ENCODE measurements at places on chromosomes 7 and 10. TPM values are rescaled to one million over a fixed set of nuclear protein-coding genes. Genes with fewer than 3 reads are reported as not detected.

Gene NUTM2E
- not detected for total RNA-seq

Gene TMEM120A
- 163 TPM for total RNA-seq

GRCh38 chr7:66921396-66921917 lies 432 bp downstream of the TMEM248 start:
- peak overlapping the region; percentile 99 for H3K4me3 ChIP-seq
- peaks cover 58% of the 10 kb centered on the region for H3K4me1 ChIP-seq
- H3K36me3 ChIP-seq: no peaks in the 10 kb centered on the region
- no peaks in the 10 kb centered on the region for H3K27me3 ChIP-seq
- DNase-seq: no peak

Gene STEAP4
- total RNA-seq: 15.7 TPM

GRCh38 chr7:139297795-139298194 lies 43.3 kb upstream of the FMC1 start:
- H3K27ac ChIP-seq: no peak overlapping the region
- H3K4me1 ChIP-seq: no peaks in the 10 kb centered on the region
- no peaks in the 10 kb centered on the region for H3K27me3 ChIP-seq
- peaks cover 85% of the 10 kb centered on the region for H3K36me3 ChIP-seq
- no peak for DNase-seq

Gene C10orf105
- total RNA-seq: 0.05 TPM

Gene CYP3A5
- total RNA-seq: not detected

DNA sequence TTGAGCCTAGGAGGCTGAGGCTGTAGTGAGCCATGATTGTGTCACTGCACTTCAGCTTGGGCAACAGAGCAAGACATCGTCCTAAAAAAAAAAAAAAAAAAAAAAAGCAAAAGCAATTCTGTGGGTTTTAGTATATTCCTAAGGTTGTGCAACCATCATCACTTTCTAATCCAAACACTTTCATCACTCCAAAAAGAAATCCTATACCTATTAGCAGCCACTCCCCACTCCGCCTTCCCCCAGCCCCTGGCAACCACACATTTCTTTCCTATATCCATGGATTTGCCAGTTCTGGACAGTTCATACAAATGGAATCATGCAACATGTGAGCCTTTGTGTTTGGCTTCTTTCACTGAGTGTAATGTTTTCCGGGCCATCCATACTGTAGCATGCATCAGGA lies 20.4 kb downstream of the ZAN start:
- H3K4me3 ChIP-seq: no peak overlapping the region
- no peaks in the 10 kb centered on the region for H3K36me3 ChIP-seq
- no peak overlapping the region for H3K27ac ChIP-seq
- no peaks in the 10 kb centered on the region for H3K4me1 ChIP-seq
- H3K27me3 ChIP-seq: peaks cover 52% of the 10 kb centered on the region

Gene CDHR3
- 11.4 TPM for total RNA-seq
